ENCODE measurements at places on chromosomes 13 and 19. TPM values are rescaled to one million over a fixed set of nuclear protein-coding genes. Genes with fewer than 3 reads are reported as not detected.

- DNase-seq = no peak
These were observed 161.4 kb upstream of the TSHZ3 start for GRCh38 chr19:31510635-31511034.

GRCh38 chr13:36054041-36054440 lies 77.1 kb downstream of the DCLK1 start:
- no peak for DNase-seq

DNA sequence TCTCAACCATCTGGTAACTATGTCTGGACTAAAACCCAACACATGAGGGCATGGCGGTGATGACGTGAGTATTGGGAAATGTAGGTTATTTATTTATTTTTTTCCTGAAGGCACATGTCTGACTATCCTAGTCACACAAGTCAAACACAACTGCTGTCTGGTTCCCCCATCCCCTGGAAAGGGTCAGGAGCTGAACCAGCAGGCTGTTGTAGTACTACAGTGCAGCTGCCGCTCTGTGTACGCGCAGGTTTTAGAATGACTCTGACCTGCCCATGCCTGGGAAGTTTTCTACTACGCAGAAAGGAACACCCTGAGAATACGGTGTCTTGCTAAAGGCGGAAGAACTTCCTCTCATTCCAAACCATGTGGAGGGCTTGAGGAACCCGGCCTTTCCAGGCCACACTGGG lies 1.2 kb downstream of the SLC7A1 start:
- DNase-seq = no peak

- DNase-seq = no peak
These were observed at the start of gene SYT3 for GRCh38 chr19:50639121-50640112. Gene SYT3 (minus strand): TSS chr19:50639881. CDS start chr19:50637411, 2,470 bp downstream.

GRCh38 chr13:42650506-42650905 lies 76.6 kb downstream of the TNFSF11 start:
- DNase-seq = no peak

DNA sequence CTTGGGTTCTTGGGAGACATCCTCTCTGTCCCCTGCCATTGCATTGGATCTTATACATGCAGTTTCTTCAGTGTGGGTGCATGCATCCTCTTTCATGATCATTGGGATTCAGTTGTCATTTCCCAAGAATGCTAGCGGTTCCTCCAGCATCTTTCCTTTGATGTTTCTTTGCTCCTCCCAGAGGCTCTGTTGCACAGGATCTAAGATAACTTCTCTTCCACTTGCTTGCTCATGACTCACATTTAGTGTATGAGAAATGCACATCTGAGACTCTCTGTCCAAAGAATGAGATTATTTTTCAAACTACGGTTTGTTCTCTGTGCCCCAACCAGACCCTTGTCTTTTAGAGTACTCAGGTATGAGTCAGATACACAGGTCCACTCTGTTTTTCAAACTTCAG lies 197.1 kb downstream of the NDFIP2 start:
- no peak for DNase-seq

DNA sequence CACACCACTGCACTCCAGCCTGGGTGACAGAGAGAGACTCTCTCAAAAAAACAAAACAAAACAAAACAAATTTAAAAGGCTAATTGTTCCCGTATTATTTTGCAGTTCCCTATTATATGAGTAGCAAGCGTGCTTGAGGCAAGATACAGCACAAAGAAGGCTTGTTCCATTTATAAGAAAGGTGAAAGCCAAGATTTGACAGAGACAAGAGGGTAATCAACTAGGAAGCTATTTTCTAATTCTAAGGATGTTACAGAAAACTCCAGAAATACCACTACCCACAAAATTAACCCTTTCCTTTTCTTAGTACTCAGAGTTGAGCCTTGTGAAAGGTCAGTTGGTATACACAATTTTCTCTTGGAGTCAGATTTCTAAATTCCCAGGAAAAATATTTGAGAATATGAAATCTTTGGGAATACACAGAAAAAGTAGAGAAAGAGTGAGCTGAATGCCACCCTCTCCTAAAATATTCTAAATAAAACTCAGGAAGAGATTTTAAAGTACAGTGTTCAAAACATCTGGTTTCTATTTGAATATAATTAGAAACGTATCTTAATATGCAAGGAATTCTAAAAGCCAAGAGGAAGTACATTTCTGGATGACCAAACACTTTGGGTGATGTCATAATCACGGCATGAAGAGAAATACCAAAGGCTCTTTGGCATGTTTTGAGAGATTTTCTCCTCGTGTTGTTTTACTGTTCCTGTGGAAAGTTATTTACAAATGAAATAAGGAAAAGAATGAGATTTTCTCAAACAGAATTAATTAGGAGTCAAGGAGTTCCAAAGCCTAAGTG lies 63.0 kb upstream of the FLT1 start:
- no peak for DNase-seq

- DNase-seq = no peak
These were observed 21.2 kb upstream of the TOMM40 start for GRCh38 chr19:44869733-44870470.

DNA sequence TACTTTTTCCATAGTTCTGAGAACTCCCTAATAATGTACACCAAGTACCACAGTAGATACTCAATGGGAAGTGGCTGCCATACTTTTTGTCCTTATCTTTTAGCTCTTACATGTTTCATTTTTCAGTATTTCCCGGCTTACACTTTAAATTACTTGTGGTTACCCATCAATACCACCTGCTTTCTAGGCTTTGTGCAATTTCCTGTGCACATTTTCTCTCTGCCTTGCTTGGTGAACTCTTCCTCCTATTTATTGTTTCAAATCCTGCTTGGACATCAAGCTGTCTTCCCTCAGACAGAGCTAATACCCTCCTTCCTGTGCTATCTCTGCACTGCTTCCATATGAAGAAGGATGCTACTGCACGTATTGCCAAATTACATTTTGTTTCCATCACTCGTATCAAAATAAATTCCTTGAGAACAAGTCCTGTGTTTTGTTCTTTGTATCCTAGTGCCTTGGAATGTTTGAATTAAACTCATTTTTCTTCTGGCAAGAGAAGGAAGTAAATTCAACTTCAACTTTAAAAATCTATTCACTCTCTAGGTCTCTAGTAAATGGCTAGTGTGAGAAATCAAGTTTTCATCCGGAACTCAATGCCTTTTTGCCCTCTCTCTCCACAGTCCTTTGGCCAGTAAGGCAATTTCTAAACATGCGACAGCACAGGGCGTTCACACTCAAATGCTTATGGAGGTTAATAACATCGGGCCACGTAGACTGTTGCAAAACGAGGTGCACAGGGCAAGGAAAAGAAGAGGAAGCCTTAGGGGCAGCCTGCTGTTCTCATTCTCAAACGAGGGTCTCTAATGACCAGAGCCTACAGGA lies 5.6 kb downstream of the ZAR1L start:
- no peak for DNase-seq

DNA sequence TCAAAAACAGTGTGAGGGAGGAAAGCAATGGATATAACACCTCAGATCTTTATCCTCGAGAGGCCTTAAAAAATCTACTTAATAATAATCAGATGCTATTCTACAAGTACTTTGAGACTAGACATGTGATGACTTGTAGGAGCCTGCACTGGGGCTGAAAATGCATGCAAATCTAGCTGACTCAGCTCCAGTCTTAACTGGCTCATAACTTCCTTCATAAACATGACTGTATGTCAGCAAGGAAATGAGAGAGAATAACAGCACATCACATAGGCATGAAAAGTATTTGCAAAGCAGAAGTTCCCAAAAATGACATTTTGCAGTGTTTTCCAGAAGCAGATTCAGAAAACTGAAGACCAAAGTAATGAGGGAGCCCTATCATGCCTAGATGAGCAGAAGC lies 38.1 kb downstream of the PSG5 start:
- no peak for DNase-seq

DNA sequence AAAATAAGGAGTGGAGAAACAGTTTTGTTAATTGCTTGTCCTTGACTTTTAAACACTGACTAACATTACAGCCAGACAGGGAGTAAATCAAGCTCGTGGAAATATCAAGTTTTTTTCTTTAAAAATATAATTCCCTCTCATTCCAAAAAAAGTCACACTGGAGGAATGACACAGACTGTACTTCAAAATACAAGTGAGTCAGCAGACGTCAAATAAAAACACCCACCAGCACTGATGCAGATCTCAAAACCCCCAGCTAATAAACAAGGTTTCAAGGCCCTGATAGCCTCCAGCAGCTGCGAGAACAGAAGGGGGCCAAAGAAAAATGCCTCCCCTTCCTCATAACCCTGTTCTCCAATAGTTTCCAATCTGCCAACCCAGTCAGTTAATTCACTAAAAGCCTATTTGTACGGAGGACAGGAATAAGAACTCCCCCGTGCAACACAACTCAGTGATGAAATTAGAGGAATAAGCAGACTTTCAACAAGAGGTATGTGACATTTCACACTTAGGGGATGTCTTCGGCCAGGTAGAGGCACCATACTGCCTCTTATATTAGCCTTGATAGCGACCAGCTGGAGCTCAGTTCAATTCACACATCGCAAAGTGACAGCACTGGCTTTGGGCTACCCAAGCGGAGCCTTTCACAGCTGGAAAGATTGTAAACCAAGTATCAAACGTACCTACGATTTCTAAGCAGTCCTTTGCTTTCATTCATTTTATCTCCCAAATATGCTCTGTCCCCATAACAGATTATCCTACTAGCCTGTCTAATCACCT lies 561.0 kb upstream of the KLF12 start:
- DNase-seq = no peak

GRCh38 chr13:85019121-85019520 lies 780.1 kb downstream of the SLITRK6 start:
- DNase-seq = no peak

DNA sequence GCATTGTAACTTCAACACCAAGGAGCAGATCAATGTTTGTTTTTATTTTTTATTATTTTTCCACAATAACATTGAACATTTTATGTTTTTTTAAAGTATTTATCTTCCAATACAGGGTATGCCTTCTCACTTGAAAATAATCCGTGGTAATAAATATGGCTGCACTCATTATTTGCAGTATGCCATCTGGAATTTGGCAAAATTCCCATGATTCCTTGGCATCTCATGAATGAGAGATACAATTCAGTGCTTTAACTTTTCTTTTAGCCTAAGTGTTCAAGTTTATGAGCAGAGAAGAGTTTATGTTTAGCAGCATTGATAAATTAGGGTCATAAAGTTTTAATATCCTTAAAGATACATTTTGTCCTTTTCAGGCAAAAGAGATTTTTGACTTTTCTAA lies 1109.6 kb upstream of the ATXN8OS start:
- no peak for DNase-seq

- DNase-seq = no peak
These were observed 5.4 kb upstream of the TMPRSS9 start for GRCh38 chr19:2354670-2355069.

DNA sequence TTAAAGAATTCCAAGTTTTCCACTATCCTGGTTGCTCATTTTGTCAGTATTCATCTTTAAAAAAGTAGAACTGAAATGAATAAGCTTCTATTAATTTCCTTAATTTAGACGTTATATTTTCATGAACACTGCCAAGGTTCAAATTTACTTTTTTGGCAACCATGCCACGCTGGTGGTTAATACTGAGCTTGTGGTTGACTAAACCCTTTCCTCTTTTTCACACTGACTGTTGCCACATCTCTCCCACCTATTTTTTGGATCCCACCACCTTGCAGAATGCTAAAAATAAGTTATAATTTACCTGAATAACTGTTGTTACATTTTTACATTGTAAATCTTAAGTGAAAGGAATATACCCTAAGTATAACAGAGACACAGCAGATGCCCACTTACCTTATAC lies 45.0 kb downstream of the FLT3 start:
- DNase-seq = no peak

GRCh38 chr13:98236197-98236596 lies 59.1 kb upstream of the RNF113B start:
- no peak for DNase-seq

ZNF763 gene
- 4.8 TPM for total RNA-seq

FUT3 gene
- 16.3 TPM for total RNA-seq

CA11 gene
- total RNA-seq = 13.8 TPM

GGN gene
- 1.1 TPM for total RNA-seq

KANK2 gene
- 17.6 TPM for total RNA-seq

ADGRE3 gene
- total RNA-seq = not detected

CLEC17A gene
- total RNA-seq = not detected

NLRP13 gene
- not detected for total RNA-seq

All from type B pancreatic cell (in vitro differentiated cells).